Activated CD4-positive, alpha-beta memory T cell treated with anti-CD3 and anti-CD28 coated beads, Interleukin-2, amount 10 ng/mL, durations not matched to agents 7 days and 5 days (primary cell): ENCODE measurements at places on chromosomes 1 and 21.
A peak's percentile ranks its signal among the peaks of the same experiment; 100 is the strongest.

DNA sequence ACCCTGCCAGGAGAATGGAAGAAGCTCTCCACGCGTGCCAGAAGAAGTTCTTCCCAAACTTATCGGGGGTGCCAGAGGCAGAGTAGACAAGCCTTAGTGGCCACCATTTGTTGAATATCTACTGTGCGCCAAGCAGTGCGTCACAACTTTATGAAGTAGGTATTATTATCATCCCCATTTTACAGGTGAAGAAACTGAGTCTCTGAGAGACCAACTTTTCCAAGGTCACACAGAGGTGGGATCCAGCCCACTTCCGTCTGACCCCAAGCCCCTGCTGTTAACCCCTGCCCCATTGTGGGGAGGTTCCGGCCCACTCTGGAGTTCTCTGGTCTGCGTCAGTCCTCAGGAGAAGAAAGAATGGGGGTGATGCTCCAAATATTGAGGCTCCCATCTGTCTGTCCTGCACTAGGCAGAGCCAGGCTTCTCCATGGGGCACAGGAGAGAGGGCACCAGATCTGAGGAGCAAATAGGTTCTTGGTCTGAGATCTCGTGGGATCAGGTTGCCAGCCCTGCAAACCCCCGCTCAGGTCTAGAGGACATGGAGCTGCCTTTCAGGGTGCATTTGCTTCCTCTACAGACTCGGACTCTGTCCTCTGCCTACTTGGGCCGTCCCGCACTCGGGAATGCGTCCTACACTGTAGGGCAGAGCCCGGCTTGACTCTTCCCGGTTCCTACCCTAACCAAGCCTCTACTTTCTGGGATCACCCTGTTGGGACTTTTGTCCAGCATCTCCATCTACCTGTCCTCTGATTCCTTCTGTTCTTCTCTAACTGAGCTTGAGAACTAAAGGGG, 2.1 kb downstream of the CDK18 start:
- no peak for DNase-seq

GRCh38 chr1:99207216-99207615, 57.1 kb upstream of the PLPPR4 start:
- DNase-seq = no peak

DNA sequence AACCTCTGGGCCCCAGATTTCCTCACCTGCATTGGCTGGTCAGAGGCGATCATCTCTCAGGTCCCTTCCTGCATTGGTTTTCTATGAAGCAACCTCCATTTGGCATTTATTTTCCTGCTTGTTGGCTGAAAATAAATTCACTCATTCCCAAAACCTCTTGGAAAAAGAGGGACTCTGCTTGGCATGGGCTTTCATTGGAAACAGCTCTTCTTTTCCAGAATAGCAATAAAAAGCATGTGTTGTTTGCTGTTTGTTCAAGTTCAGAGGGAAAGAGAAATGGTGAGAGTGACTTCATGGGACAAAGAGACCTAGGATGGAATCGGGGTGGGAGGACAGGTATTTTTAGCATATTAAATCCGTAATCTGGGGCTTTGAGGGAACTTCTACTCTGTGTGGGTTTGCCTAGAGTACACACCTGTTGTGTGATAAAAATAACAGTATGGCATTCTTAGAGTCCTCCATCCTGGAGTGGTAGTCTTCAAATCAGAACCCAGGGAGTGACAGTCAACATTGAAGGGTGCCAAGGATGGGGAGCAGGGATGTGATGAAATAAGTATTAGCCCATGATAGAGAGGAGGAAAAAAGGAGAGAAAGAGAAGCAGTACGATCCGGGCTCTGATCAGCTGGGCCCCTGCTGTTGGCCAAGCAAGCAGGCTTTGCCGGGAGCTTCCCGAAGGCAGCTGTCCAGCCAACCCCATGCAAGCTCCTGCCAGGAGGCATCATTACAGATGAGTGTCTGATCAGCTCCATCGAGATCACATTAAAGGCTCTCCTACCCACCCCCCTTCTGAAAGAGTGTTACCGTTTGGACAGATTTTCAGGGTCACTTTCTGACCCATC, 131.9 kb upstream of the NFIA start:
- no peak for DNase-seq

DNA sequence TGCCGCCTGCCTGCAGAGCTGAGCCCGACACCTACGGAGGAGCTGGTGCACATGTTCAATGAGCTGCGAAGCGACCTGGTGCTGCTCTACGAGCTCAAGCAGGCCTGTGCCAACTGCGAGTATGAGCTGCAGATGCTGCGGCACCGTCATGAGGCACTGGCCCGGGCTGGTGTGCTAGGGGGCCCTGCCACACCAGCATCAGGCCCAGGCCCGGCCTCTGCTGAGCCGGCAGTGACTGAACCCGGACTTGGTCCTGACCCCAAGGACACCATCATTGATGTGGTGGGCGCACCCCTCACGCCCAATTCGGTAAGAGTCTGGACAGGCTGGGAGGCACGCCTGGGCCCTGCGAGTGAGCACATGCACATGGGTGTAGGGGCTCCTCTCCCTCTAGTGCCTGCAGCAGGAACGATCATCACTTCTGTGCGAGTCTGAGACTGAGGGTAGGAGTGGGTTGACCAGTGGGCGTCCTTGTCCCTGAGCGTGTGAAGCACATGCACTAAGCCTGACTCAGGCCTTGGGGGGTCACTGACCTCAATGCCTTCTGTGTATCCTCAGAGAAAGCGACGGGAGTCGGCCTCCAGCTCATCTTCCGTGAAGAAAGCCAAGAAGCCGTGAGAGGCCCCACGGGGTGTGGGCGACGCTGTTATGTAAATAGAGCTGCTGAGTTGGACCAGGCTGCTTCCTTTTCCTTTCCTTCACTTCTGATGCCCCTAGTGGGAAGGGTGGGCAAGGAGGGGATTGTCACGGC, 6.9 kb downstream of the DMAP1 start:
- DNase-seq = no peak

GRCh38 chr1:74713849-74714248, 19.0 kb downstream of the CRYZ start:
- no peak for DNase-seq

GRCh38 chr1:158992787-158993312, 16.9 kb upstream of the IFI16 start:
- DNase-seq = no peak

DNA sequence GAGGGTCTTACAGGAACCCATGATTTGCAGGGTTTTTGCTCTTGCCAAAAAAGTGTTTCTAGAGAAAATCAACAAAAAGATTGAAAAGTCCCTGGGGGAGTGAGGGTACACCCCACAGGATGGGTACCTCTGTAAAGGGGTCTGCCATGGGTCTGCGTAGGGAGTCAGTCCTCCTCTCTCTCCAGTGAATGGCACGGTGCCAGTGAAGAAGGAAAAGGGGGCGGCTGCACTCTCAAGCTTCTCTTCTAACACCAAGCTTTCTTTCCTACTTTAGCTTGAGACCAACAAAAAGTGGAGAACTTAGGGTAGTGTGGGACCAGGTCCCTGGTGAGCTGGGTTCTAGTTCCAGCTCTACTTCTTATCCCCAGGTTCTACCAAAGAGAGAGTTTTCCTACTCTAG, 87.4 kb downstream of the GLUL start:
- no peak for DNase-seq

DNA sequence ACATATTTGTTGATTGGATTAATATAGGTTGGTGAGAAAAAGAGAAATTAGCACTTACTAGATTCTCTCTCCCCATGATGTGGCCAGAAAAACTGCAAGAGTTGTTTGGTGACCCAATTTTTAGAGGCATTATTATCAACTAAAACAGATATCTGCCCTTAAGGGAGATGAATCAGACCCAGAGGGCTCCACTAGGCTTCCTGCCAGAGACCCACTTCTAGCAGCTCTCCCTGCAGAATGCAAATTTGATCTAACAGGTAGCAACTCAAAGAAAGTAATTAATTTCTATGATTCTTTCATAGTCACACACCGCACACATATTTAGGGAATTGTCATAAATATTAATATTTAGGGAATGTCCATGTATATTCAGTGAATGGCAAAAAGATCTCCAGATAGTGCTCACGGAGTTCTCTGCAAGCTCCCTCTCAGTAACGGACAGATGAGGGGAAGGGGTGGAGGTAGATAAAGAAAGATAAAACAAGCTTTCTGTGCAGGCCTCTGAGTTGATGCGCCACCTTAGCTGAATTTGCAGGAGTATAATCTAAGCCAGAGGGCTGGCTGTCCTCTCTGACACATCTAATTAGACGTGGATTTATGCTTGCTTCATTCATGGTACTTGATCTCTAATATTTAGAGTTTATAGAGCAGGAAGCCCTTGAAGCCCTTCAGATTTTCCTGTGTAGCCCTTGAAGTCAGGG, 84.1 kb upstream of the CCDC190 start:
- DNase-seq = no peak

DNA sequence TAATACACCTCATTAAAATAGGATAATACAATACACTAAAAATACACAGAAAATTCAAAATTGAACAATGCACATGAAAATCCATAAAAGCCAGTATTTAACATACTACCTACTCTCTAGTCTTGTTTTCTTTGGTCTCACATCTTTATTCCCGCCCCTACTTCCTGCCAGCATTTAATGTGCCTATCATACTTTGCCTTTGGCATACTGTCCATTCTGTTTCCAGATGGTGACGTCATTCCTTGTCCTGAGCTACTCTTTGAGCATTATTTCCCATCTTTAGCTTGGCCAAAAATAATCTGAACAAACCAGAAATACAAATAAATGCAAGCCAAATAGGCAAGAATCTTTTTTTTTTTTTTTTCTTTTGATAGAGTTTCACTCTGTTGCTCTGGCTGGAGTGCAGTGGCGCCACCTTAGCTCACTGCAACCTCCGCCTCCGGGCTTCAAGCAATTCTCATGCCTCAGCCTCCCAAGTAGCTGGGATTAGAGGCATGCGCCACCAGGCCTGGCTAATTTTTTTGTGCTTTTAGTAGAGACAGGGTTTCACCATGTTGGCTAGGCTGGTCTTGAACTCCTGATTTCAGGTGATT, 4.4 kb downstream of the HFM1 start:
- DNase-seq = no peak

GRCh38 chr1:45008076-45008475, 3.0 kb downstream of the HECTD3 start:
- no peak for DNase-seq

DNA sequence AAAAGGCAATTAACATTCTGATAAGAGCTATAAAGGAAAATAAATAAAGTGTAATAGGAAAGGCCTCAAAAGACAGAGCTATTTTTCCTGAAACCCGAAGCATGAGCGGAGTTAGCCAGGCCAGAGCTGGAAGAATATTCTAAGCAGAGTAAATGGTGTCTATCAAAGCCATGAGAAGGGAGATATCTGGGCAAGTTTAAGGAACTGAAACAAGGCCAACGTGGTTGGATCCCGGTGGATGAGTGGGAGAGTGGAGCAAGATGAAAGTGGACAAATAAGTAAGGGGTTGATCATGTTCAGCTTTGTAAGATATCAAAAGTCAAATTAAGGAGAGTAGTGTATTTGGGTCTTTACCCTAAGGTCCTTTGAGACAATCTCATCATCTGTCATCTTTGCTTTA, 234.0 kb downstream of the TM2D1 start:
- no peak for DNase-seq

GRCh38 chr1:232629250-232630046, 485 bp downstream of the SIPA1L2 start:
- peak; percentile 19 for DNase-seq

- DNase-seq = no peak
Observed at GRCh38 chr1:189274267-189274666, 1203.4 kb downstream of the BRINP3 start.

DNA sequence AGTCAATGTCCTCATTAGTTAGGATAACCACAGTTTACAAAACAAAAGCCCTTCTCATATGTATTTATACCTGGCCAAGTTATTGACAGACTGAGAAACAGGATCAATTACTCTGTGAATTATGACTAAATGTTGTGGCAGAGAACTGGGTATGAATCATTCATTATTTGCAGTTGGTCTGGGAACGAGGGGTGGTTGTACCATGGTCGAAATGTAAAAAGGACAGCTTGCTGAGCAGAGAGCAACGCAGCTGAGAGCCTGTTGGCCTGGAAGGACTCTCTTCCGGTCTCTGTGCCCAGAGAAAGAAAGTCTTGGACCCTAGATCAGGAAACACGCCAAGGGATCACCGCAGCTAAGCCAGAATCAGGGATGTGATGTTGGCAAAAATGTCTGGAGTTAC, 169.6 kb downstream of the DISC1 start:
- no peak for DNase-seq
